CD4-positive, alpha-beta T cell treated with Interleukin-17A for 4 hours (primary cell): ENCODE measurements at places on chromosomes 13 and 19.

- DNase-seq: no peak
Measured at GRCh38 chr13:100540621-100541020, 48.0 kb downstream of the GGACT start.

- peak; percentile 84 for DNase-seq
Measured at GRCh38 chr13:30744056-30744680, 8.8 kb downstream of the ALOX5AP start.

- DNase-seq: no peak
Measured at GRCh38 chr19:37077501-37077933, 716 bp upstream of the ZNF420 start.

DNA sequence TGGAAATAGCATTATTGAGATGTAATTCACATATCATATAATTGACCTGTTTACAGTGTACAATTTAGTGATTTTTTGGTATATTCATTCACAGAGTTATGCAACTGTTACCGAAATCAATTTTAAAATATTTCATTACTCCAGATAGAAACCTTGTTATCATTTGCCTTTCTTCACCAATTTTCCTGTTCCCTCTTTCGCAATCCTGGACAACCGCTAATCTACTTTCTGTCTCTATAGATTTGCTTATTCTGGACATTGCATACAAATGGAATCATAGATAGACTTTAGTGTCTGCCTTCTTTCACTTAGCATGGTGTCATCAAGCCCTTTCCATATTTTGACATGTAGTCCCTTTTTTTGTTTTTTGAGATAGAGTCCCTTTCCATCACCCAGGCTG lies 19.2 kb downstream of the MAB21L1 start:
- DNase-seq: no peak
